HepG2 (cell line): ENCODE measurements at places on chromosomes 16 and 17. TPM values are rescaled to one million over a fixed set of nuclear protein-coding genes. Genes with fewer than 3 reads are reported as not detected.

GRCh38 chr17:32759476-32759875, 117.4 kb downstream of the MYO1D start:
- DNase-seq, result no peak

DNA sequence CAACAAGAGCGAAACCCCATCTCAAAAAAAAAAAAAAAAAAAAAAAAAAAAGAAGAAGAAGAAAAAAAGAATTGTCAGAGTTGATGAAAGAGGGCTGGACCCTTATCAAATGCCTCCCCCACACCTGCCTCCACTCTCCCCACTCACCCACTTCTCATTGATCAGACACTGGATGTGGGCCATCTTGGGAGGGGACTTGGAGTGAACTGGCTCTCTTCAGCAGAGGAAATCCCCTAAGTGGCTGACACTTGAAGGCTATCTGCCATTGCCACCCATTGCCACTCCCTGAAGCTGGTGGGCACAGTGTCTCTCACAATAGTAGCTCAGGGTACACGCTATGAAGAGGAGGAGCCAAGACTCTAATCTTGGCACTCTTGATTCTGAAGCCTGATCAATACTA, 1.6 kb downstream of the ITGA2B start:
- DNase-seq, result no peak

- DNase-seq, result no peak
These were observed 56.6 kb upstream of the GSE1 start for GRCh38 chr16:85556456-85557082.

- peak; percentile 82 for DNase-seq
These were observed at the start of gene GABARAP for GRCh38 chr17:7241783-7242716. GABARAP (minus strand) TSS chr17:7242449; CDS start chr17:7242330, 119 bp downstream.

DNA sequence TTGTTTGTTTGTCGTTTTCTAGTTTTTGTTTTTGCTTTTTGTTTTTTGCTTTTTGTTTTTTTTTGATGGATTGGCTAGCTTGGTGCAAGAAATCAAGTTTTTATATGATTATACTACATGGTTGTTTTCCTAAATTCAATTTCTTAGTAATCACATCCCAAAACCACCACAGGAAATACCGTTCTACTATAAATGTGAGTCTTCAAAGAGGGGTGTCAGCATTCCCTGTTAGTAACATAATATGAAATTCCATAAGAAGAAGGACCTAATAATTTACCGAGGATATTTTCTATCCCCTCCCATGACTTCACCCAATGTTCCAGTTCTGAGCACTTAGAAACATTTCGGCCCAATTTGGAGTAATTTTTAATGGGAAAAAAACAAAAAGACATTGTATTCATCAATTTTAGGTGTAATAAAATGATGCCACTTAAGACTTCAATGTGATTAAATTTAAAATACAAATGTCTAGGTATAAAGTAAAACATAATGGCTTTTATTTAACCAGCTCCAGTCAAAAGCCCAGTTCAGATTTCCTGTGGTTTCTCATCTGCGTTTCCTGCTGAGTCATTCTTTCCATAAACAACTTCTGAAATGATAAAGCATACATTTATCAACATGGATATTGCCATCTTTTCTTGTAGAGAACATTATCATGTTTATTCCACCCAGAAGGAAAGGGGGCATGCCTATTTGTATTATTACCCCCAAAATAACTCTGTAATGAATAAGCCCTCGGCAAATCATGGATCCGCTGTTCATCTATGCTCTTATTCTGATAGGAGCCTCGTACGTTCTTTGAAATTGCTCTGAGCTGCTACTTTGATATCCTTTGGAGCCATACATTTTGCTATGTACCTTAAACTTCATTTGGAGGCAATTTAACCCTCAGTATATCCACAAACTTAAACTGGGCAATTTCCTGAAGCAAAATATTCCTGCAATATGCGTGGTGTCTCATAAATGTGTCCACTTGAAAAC, 28.1 kb downstream of the HSBP1 start:
- no peak for DNase-seq

GRCh38 chr16:27230562-27231001, 27.3 kb downstream of the KDM8 start:
- no peak for DNase-seq

GRCh38 chr16:19436540-19436939, 18.9 kb downstream of the TMC5 start:
- DNase-seq, result no peak

DNA sequence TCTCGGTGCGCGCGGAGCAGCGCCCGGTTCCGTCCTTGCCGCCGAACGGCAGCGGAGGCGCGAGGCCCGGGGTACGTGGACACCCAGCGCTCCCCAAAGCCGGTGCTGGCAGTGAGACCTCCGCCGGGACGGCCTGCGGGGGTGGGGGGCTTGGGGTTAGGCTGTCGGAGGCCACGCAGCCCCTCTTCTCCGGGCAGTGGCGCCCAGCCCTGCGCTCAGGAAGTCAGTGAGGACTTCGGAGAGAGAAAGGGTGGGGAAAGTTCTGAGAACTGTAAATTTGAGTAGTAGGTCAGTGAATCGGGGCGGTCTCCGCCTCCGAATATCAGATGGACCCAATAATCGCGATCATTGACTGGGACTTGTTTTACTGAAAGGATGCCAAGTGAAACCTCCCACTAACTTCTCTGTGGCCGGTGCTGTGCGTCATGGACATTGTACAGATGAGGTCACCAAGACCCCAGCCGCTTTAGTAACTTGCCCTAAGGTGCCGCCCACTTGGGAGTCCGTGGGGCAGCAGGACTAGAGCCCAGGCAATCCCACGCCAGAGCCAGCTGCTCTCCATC, 468 bp downstream of the IL4R start:
- peak; percentile 63 for DNase-seq

GRCh38 chr17:79007504-79008381, 1.8 kb downstream of the CANT1 start:
- DNase-seq, result no peak

GRCh38 chr17:19897903-19898302, 30.2 kb upstream of the ULK2 start:
- no peak for DNase-seq

DNA sequence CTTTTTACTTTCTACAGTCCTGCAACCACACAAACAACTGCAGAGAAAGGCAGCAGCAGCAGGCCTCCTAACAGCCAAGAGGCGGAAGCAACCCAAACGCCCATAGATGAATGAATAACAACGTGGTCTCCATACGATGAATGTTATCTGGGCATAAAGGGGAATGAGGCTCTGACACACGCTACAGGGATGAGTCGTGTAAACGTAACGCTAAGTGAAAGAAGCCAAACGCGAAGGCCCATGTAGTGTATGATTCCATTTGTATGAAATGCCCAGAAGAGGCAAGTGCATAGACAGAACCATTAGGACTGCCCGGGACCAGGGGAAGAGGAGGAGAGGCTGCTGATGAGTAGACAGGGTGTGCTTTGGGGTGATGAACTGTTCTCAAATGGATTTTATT, 94.8 kb upstream of the DNAH17 start:
- DNase-seq, result no peak

GRCh38 chr16:69839798-69840409, 77.8 kb downstream of the WWP2 start:
- peak; percentile 81 for DNase-seq

DNA sequence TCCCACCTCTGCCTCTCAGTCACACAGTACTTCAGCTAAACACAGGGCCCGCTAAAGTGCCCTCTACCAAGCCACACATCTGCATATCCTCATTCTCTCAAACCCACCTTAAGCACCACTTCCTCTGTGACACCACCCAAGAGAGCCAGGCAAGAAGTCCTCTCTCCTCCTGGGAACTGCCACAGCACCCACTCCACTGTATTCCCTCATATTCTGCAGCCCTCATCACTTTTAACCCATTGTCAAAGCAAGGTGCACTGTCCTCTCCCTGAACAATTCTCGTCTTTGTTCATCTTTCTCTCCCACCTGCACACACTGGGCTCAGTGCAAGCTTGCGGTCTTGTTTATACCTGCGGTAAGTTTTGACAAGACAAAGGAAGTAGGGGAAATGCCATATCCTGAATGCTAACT, 13.6 kb downstream of the CHD9 start:
- DNase-seq, result no peak

GRCh38 chr17:76132574-76133338, 8.3 kb downstream of the FOXJ1 start:
- peak; percentile 79 for DNase-seq

GRCh38 chr17:40452216-40452787, 9.1 kb downstream of the IGFBP4 start:
- no peak for DNase-seq

DNA sequence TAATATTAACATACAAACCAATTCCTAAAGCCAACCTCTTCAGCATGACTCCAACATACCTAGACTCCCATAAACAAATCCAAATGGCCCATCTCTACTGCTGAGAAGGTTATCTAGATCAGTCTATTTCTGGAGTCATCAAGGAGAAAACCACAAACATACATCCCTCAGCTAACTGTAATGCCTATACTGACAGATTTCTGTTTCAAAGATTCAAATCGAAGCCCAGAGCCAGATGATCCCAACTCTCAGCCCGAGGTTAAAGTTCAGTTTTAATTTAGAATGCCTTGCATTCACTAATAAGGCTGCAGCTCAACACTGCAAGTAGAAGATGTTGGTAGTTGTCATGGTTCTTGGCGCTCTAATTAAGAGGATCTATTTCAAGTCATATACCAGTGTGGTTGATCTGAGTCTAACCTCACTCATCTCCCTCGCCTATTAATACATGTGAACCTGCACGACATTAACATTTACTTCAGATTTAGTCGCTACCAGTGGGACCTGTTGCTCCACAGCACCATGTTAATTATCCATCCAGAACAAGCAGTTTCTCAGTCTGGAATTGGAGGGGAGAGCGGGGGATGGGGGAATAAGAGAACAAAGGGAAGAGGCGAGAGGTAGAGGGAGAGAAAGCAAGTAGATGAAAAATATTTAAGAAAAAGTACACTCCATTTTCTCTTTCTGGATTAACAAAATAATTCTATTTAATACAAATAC, 15.4 kb downstream of the PHF12 start:
- no peak for DNase-seq

GRCh38 chr16:68188170-68188569, 47.8 kb downstream of the ESRP2 start:
- DNase-seq, result no peak

GRCh38 chr17:42561897-42562387, at the start of gene COASY:
COASY (plus strand) TSS chr17:42562148; CDS start chr17:42562623, 475 bp downstream.
- peak; percentile 98 for DNase-seq

DNA sequence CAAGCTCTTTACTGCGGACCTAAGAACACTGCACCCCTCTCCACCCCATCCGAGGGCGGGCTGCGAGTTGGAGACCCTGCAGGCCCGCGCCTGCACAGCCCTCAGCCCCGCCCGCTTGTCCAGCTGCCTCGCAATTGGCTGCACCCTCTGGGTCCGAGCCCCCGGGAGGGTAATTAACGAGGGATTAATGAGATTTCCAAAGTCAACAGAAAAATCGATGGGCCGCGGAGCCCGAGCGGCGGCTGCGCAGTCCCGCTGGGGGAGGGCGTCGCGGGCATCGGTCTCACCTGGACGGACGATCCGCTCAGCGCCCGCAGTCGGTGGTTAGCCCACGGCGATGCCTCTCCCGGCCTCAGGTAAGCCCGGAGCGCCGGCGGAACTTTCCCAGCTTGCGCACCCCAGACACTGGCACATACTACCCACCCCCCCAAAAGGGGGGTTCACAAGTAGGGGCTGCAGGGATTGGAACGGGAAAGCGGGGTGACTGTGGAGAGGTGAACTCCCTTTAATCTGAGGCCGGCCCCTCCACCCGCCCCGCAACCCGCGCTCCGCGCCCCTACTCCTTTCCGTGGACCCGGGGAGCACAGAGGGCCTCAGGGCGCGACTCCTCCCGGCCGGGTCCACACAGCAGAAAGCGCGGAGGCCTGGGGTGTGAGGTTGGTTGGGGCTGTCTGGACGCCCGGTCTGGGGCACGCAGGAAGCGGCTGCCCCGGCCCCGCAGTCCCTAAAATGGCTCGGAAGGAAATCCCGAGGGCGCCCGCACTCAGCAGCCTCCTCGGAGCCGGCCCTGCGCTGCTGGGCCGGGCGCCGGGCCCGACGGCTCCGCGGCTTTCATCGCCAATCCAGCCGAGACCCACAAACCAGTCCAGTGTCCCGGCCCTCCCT, at the start of gene OTOP3:
OTOP3 (plus strand) TSS at position 314 of the 885 bp plus-strand sequence; CDS start at position 338, 24 bp downstream.
- DNase-seq, result no peak

GRCh38 chr16:19291475-19291874, 5.9 kb downstream of the CLEC19A start:
- no peak for DNase-seq

GRCh38 chr17:41160648-41161047, at the start of gene KRTAP4-4:
KRTAP4-4 (minus strand) TSS chr17:41160748; CDS start chr17:41160691, 57 bp downstream.
- DNase-seq, result no peak

DNA sequence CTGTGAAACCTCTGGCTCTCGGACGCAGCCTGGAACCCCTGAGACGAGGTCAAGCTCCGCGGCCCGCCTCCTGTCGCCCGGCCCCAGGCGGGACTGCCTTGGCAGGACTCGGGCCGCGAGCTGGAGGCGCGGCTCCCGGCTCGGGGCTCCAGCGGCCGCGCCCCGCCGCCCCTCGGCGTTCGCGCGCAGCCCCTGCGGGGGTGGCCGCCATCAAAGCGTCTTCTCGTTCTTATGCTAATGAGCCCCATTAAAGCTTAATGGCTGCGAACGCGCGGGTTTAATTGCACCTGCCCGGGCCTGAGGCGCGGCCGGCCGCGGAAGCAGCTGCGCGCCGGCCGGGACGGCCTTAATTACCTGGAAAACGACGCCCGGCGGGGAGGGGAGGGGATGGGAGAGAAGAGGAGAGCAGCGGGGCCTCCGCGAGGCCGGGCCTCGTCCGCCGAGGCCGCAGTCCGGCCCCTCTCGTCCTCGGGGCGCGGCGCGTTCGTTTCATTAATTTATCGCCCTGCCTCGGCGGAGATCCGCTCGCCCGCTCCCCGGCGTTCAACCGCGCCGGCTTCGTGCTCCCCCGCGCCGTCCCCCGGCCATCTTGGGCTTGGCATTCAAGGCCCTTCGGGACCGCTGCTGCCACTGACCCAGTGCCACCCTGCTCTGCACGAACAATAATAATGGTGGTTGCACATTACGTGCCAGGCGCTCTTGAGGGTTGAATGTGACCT, 19.2 kb downstream of the RAI1 start:
- no peak for DNase-seq

DNA sequence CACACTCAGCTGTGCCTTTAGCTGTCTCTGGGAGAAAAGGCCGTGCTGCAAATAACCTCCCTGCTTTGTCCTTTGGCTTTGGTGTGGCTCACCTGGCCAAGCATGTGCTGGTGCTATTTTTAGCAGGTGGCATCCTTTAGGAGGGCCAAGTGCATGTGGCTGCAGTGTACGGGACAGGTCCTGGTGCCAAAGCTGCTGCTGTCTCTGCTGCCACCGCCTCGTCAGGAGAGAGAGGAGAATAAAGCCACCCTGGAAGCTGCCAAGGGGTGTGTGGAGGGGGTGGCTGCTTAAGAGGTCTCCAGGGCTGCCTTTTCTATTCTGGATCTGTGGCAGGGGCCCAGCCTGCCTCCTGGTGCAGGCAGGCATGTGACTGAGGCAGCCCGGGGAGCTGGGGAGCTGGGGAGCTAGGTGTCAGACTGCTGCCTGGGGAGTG, 6.2 kb downstream of the AKAP1 start:
- no peak for DNase-seq

ASB16 gene
- 0.07 TPM in 1 of 2 replicates, not detected in the other for total RNA-seq

ACSM2B gene
- total RNA-seq, result 15.0 and 34.0 TPM in 2 replicates

ACE gene
- total RNA-seq, result 0.13 TPM in 1 of 2 replicates, not detected in the other

TMEM238L gene
- not detected in 2 replicates for total RNA-seq

MT1M gene
- 4.6 and 5.5 TPM in 2 replicates for total RNA-seq

SDK2 gene
- total RNA-seq, result not detected in 2 replicates

KATNIP gene
- 11.8 and 12.0 TPM in 2 replicates for total RNA-seq

ZNF771 gene
- 10.9 and 11.8 TPM in 2 replicates for total RNA-seq

CDK10 gene
- total RNA-seq, result 1.2 and 2.5 TPM in 2 replicates

ST6GALNAC1 gene
- not detected in 2 replicates for total RNA-seq

NPB gene
- 0.56 and 0.93 TPM in 2 replicates for total RNA-seq

FTO gene
- 55.8 and 92.5 TPM in 2 replicates for total RNA-seq
